ENCODE measurements at places on chromosomes 6 and 20.

DNA sequence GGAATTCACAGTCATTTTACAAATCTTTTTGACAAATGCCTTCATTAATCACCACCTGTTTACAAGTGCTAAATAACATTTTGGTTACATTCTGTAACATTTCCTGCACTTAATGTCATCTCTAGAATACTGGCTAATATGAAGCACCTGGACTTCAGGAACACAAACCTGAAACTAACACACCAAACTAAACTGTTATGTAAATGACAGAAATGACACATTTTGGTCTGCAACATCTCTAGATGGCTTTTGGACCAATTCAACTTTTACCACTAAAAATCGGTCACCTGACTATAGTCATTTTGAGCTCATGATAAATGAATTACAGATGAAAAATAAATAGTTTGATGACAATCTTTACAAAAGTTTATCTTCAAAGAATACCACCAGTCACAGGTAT is 80.6 kb downstream of the ATG5 start:
- DNase-seq, result no peak

DNA sequence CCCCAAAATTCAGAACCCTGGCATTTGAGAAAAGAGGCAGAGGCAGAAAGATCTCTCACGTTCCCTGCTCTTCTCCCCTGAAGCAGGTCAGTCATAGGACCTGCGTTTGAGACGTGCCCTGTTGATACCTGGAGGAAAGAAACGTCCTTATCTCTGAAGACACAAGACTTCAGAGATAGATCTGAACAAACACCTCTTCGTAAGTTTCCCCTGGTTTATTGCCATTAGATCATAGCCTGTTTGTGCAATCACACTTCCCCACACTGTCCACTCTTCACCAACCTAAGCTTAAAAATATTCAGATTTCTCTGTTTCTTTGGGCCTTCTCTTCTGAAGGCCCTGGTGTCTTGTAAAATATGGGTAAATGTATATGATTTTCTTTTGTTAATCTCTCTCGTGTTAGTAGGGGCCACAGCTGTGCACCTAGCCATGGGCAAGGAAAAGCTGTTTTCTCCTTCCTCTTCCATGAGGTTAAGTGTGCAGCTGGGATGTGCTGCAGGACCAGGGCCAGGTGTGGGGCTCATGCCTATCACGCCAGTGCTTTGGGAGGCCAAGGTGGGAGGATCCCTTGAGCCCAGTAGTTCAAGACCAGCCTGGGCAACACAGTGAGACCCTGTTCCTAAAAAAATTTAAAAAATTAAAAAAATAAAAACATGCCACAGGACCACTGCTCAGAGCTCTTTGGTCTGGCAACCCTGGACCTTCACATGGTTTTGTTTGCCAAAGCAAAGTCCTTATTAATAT is 4.7 kb upstream of the SLC22A2 start:
- no peak for DNase-seq

- no peak for DNase-seq
Measured at GRCh38 chr6:14271789-14272736, 154.5 kb downstream of the CD83 start.

DNA sequence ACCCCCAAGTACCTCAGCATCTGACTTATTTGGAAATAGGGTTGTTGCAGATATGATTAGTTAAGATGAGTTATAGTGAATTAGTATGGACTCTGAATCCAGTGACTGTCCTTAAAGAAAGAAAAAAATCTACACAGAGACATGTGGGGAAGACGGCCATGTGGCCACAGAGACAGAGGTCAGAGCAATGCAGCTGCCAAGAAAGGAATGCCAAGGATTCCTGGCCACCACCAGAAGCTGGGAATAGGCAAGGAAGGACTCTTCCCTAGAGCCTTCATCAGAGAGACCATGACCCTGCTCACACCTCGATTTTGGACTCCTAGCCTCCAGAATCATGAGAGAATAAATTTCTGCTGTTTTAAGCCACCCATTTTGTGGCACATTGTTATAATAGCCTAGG is 81.8 kb downstream of the FYN start:
- DNase-seq, result no peak

DNA sequence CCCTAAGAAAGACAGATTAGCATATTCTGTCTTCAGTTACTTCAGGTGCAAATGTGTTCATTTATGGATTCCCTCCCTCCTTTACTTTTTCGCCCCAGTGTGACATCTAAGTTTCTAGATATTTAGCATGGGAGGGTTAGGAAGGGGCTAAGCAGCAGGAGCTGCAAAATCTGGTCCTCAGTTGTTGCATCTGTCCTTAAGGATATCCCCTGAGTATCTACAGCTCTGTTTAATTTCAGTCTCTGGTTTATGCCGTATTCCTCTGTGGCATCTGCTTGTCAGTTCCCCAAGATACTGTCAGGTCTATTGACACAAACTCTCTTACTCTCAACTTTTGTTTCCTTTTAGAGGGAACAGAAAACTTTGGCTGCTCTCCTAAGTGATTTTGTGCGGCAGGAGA is 754.6 kb upstream of the MAP3K7 start:
- no peak for DNase-seq
